OCI-LY7 (cell line): ENCODE measurements at places on chromosomes 2 and 18.

GRCh38 chr18:69580107-69580506 lies 179.4 kb downstream of the DOK6 start:
- no peak for DNase-seq

- no peak for DNase-seq
Observed at GRCh38 chr2:42321452-42322064, 39.5 kb downstream of the COX7A2L start.

- DNase-seq: no peak
Observed at GRCh38 chr2:51667679-51668078, 635.7 kb upstream of the NRXN1 start.

DNA sequence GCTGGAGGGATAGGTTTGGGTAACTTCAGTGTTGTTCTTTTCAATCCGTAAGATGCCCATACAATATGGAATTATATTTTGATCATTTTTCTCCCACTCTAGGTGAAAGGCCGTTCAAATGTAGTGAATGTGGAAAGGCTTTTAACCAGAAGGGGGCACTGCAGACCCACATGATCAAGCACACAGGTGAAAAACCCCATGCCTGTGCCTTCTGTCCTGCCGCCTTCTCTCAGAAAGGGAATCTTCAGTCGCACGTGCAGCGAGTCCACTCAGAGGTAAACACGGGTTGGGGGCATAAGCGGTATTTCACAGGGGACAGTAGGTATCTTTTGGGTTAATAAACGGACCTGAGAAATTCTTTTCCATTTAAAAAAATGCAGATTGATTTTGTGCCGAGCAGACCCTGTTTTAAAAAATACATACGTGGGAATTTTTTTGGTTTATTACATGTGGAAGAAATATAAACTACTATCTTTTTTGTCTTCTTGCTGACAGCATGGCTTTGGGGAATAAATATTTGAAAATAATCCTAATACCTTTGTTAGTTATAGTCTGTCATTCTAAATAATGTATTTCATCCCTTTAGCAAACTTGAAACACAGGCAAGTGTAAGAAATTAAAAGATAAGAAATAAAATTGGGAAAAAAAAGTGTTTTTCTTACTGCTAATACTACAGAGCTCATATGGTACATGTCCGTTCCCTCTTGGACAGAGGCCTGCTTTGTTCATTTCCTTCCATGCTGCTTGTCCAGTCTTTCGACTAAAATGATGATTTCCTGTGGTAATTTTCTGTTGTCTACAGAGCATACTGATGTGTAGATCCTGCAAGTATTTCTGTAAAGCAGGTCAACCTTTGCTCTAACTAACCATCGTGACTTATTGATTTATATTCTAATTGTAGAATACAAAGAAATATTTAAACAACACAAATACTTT lies 53.3 kb downstream of the ZNF236 start:
- peak; percentile 34 for DNase-seq

DNA sequence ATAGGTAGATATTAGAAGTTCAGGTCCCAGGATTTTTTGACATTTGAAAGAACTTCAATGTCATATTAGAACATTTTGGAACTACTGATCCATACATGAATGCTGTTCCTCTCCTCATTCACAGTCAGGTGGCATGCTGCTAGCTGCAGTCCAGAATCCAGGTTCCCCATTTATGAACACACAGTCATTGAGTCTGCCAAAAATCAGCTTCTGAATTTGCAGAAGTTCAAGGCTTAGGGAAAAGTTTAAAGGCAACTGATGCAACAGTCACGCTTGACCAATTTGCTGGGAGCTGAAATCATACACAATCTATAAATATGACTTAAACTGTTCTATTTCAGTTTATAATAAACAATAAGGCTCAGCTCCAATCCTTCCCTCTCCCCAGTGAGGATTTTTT lies 17.3 kb upstream of the TTR start:
- peak; percentile 20 for DNase-seq
